ENCODE measurements at places on chromosomes 4 and X.

- DNase-seq: no peak
Observed at GRCh38 chr4:75180790-75181776, 248.2 kb downstream of the PARM1 start.

GRCh38 chr4:186458050-186458449 lies 97.3 kb downstream of the MTNR1A start:
- no peak for DNase-seq

- no peak for DNase-seq
Observed at GRCh38 chr4:1385373-1386340, 20.6 kb downstream of the NKX1-1 start.

DNA sequence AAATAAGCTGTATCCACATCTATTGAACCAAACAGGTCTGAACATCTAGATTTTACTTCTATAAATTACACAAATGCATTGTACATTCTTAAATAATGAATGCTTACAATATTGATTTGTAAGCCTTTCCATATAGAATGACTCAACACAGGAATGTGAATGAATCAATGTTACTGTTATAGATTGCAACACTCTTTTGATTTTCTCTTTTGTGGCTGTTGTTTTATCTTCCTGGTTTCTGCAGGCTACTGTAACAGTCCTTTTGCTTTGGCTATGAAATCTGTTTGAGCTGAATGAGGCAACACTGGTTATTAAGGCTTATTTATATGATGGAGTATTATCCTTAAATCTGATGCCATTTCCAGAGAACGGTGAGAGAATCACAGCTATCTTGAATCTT lies 49.5 kb downstream of the GPR50 start:
- no peak for DNase-seq

- DNase-seq: no peak
Observed at GRCh38 chrX:39475372-39475771, 622.4 kb downstream of the BCOR start.

DNA sequence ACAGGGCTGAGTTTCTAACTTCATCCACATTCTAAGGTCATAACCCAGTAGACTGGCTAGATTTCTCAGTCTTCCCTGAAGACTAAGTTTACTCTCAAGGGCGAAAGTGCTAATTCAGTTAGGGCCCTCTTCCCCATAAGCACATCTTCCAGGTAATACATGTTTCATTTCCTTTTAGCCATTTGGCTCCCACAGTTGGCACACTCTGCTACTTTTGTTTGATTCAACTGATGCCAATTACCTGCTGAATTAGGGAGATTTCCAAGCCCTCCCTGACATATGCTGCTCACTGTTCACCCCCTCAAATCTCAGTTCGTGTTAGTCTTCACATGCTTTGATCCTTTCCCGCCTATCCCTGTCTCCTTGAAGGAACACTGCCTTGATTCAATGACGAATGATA lies 17.0 kb upstream of the WDR17 start:
- DNase-seq: no peak

DNA sequence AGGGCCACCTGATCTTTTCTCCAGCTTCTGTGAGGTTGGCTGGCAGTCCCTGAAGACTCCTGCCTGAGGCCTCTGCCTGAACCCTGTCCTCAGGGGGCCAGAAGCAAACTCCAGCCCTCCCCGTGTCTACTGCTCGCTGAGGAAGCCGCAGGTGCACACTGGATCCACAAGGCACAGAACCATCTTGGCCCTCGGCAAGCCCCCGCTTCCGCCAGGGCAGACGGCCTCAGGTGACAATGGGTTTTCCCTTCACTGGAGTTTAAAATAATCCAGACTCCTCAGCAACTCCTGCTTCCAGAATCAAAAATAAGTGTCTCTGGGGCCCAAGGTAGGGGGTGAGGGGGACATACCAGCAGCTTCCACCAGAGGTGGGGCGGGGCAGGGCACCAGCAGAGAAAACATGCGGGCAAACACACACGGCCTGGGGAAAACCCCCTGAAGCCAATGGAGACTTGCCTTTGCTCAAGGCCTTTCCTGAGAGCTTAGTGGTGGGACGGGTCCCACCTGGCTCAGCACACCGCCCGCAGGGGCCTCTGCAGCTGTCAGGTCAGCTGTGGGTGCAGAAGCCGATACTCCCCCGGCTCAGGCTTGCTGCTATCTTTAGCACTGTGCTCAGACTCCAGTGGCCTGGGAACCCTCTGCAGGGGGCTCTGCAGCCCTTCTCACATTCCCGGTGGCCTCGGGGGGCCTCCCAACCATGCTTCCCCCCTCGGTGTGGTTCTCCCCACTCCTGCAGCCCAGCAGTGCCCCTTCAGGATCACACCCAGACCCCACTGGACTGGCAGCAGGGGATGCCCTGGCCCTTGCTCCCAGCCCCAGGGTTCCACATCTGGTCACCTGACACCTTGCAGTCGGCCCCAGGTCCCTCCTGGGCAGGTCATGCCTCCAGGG lies 1.9 kb downstream of the MYL5 start:
- no peak for DNase-seq

DNA sequence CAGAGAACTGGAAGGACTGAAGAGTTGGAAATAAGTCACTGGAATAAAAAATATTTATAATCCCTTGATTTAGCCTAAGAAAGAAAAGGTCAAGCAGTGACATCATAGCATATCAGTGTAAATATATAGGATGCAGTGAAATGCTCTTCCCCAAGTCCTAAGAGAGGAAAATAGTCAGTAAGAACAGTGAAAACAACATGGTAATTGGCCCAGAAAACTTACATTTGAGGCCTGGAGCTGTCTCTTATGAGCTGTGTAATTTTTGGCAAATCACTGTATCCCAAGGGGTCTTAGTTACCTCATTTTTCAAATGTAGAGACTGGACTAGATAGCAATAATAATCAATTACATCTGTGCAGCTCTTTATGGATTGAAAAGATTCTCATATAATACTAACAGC lies 255.7 kb upstream of the AR start:
- DNase-seq: no peak
